ENCODE measurements at places on chromosomes 7 and 10.

DNA sequence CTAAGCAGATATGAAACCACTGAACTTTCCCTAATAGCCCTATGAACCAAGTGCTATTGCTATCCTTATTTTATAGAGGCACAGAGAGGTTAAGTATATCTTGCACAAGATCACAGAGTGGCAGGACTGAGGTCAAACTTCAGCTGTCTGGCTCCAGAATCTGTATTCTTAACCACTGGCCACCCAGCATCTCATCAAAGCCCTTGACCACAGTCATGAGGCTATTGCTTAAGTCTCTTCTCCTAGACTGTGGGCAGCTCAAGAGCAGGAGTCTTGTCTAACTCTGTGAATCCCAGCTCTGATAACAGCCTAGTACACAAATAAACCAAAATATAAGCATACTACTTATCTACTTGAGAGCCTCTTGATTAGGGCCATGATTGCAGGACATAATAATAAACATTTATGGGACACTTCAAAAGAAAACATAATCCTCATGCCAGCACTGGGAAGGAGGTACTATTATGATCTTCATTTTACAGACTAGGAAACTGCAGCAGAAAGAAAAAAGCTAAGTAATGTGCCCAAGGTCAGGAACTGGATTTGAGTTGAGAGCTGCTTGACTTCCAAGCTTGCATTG, 22.4 kb upstream of the SMC3 start:
- no peak for DNase-seq

DNA sequence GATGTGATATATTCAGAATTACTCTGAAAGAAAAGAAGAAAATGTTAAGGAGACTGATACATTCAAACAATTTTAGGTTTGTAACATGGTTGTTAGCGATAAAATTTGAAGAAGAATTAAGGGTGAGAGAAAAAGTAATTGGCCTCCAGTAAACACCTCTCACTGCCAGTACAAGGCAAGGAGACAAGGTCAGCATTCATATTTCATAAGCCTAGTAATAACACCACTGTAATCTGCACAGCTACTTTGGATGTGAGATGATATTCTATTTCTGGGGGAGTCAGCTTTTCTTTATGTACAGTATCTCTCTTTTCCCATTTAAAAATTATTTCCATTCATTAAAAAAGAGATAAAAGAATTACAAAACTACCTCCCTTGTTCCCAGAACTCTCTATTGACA, 621.1 kb downstream of the NRG3 start:
- DNase-seq, result no peak

DNA sequence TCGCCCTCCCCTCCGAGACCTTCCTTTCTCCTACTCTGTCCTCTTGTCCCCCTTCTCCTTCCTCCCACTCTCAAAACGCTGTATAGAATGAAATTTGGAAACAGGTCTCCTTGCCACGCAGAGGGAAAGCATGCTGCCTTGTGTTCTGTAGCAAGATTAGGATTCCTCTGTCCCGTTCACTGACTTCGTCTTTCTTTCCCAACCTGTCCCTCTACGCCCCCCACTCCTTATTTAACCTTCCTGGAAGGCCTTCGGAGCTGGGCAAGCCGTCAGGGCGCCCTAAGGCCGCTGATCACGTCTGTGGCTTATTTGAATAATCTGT, 1.3 kb downstream of the HOXA9 start:
- no peak for DNase-seq

GRCh38 chr7:63065684-63066083, 933.0 kb upstream of the ZNF722 start:
- no peak for DNase-seq
